GM12864 (cell line): ENCODE measurements at places on chromosomes 3 and 15.

DNA sequence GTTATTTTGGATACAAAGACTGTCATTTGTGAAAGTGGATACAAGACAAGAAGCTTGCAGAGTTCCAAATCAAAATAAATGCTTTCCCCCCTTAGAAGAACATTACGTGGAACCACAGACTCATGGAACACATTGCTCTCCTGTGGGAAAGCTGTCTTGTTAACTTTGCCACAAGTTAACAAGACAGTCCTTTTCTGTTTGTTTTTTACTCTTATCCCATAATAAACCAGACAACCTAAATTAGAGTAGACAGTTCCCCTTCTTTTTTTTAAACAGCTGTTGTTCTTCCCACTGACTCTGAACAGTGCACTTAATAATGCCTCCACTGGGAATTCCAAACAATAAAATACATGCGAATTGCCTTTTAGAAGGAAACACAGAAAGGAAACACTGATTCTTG, 255.3 kb upstream of the UBE2E2 start:
- no peak for DNase-seq

- no peak for DNase-seq
Observed at GRCh38 chr3:9247941-9248521, 1.4 kb downstream of the SRGAP3 start.

- no peak for DNase-seq
Observed at GRCh38 chr3:4504340-4505261, 11.5 kb downstream of the ITPR1 start.

GRCh38 chr3:147509448-147509847, 100.3 kb downstream of the ZIC1 start:
- DNase-seq: no peak

DNA sequence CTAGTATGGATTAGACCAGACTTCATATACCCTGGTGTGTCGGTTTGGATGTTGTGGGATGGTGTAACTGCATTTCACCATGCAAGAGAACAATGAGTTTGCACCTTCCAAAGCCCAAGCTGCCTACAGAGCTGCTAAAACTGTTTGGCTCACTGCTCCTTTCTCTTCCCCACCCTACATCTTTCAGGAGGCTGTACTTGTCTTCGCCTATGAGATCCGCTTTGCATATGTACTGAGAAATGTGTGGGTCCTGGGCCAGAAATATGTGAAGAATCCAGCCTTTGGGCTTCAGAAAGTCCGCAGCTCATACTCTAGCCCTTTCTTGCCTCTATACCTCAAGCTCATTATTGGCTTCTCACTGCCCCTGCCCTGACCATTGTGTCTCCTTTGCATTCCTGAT, 1060.0 kb downstream of the NTRK3 start:
- no peak for DNase-seq

GRCh38 chr15:64931381-64931780, 19.7 kb downstream of the ANKDD1A start:
- no peak for DNase-seq

DNA sequence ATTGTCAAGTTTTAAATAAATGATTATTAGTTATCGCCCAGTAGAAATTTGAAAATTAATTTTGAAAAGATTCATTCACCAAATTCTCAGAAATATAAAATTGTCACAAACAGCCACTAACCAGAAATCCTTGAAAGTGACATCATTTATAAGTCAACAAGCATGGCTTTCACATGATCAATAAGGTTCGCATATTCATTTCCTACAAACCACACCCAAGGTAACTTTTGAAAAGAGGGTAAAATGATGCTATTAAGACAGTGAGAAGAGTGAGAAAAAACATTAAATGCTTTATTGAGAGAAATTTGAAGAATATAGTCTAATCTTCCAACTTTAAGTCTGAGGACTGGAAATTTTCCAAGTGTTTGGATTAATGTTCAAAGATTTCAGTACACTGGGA, 263.6 kb upstream of the ALCAM start:
- no peak for DNase-seq

DNA sequence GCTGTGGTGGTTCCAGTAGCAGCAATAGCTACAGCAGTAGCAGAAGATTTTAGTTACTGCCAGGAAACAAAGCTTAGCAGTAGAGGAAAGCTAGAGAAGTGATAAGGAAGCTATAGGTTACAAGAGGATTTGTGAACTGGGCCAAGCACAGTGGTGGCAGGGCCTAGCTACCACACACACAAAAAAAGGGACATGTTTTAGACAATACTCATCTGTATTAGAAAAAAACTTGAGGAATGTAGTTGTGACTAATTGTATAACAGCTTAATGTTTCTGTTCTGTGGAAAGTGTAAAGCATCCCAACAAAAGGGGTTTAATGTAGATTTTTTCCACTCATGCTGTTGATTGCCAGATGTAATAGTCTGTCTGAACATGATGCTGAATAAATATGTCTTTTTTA, 29.9 kb upstream of the PFN2 start:
- DNase-seq: no peak

DNA sequence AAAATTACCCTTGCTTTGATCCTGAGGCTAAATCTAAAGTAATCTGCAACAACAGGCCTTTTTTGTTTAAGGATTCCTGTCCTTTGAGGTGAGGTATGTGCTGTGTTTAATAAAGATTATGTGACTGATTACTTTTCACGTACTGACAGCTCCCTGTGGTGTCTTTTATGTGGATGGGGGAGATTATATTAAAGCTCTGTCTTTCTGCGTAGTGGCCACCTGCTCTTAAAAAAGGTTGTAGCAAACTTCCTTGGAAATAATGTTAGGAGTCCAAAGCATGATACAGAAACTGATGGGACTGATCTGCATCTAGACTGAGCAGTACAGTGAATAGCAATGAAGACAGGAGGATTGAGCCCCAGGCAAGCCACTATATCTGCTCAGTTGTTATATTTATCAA, 453.0 kb upstream of the GOLIM4 start:
- no peak for DNase-seq

DNA sequence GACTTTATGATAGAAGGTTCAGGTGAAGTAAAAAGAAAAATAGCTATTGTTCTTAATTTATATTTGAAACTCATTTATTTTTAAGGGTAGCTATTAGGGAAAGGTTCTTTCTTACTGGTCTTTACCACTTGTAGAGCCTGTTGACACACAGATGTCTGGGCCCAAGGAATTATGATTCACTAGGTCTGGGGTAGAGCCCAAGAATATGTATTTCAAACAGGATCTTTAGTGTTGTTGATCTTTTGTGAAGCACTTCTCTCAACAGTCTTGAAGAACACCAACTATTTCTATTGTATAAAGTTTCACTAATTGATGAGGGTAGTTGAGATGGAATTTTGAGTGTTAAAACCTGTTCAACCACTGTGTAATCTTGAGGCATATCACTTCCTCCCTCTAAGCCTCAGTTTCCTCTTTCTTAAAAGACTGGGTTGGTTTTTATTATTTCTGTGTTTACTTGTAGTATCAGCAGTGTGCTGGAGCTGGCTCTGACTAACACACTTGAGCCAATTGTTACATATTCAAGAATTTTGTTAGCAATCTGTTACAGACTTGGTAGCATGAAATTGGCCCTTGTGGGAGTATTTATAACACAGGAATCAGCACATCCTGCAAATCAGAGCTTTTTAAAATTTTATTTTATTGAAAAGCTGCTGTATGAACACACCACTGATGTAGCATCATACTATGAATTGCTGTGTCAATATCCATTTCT, 155.9 kb downstream of the RBMS3 start:
- no peak for DNase-seq

GRCh38 chr3:129746629-129747028, 140.2 kb upstream of the PLXND1 start:
- no peak for DNase-seq

DNA sequence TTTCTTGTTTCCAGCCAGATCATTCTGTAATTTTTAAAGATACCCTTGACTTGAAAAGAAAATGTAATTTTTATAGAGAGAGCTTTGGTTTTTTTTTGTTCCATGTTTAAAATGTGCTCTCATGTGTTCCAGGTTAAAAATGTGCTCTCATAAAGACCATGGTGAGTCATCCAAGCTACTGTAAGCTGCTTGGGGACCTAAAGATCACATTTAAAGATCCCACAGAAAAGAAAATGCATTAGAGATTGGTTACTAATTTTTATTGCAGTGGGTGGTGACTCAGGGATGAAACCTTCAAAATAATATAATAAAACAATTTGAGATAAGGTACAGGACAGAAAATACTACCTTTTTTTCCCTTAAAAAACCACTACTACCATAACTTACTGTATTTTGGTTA, 11.0 kb downstream of the TCF12 start:
- DNase-seq: no peak

DNA sequence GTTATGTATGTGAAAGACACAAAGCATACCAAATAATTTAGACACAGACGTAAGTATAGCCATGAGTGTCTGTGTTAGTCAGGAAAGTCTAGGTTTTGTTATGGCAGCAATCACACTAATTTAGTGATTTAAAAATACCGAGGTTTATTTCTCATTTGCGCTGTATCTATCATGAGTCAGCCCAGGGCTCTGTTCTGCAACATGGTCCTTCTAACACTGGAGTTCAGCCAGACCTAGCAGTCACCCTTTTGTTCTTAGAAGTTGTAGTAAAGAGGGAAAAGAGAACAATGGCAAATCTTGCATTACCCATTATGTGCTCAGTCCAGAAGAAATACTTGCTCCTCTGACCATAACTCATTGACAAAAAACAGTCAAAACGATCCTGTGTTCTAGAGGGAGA, 311.5 kb downstream of the NLGN1 start:
- DNase-seq: no peak

DNA sequence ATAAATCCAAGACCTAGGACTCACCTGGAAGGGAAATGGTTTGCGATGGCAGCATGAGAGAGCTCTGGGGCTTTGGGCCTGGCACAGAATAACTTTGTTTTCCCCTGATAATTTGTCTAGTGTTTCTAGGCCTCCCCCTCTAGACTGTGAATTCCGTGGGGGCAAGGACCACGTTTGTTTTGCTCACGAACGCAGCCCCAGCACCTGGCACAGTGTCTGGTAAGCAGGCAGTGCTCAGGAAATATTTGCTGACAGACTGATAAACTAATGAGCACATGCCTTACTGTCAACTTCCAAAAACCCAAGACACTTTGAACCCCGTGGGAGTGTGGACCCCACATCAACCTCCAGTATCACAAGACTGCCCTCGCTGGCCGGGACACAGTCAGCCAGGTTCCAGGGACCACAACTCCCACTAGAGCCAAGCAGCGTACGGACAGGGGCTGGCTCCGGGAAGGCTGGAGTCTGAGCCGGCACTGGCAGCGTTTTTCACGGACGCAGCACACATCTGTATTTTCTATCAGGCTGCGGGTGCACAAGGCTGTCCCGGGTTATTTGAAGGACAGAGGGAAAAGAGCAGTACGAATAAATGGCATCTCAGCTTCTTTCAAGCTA, 146.5 kb downstream of the XXYLT1 start:
- no peak for DNase-seq

DNA sequence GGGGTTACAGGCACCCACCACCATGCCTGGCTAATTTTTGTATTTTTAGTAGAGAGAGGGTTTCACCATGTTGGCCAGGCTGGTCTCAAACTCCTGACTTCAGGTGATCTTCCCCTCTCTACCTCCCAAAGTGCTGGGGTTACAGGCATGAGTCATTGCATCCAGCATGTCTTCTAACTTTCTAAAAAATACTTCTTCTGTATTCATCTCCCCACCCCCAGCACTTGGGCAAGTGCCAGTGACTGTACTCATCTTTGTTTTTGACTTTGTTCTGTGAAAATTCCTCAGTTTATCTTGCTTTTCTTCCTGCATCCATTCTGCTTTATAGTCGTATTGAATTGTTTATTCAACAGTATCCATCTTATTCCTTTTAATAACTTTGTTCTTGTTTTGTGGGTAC, 47.6 kb downstream of the ARIH1 start:
- no peak for DNase-seq

DNA sequence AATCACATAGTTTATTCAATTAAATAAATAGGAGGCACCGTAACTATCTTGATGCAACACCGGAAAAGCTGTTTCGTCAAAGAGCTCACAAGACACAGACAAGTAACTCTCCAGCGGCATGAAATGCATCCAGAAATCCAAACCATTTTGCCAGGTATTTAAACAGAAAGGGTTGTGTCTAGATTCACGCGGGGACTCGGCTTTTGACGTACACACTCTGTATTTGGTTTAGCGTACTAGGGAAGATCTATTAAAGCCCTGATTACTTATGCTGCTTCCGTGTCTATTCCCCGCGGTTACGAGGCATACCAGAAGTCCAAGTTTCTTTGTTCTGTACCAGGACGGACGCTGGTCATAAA, 718 bp downstream of the BNIP2 start:
- peak; percentile 7 for DNase-seq

DNA sequence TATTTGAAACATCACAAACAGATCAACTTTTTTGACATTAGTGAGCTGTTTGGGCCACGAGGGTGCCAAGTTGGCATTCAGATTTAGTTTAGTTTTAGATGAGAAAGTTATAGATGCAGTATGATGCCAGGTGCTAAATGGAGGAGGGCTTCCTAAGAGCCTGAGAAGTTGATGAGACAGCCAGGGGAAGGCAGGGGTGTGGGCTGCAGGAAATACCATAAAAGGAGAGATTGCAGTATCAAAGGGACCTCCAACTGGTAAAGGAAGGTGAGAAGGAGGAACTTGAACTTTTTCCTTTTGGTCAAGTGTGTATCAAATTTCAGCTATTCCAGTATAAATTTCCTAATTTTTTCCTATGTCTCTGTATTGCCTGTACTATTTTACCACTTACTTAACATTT, 2.0 kb upstream of the TNIK start:
- DNase-seq: no peak

GRCh38 chr3:140906785-140907184, 34.9 kb upstream of the SLC25A36 start:
- no peak for DNase-seq

DNA sequence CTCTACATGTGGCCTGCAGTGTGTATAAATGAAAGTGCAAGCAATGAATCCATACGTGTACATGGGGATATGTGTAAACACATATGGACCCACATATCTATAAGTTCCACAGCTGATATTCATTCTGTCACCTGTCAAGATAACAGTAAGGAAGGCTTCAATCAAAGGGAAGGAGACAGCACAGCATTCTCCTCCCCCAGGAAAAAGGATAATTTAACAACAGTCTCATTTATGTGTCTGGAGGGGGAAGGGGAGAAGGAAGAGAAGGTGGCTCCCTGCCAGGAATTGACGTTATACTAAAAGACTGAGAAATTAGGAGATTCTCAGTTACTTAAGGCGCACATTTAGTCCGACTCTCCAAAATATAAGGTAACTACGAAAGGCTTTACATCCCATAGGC, 345.9 kb downstream of the FOXP1 start:
- DNase-seq: no peak

- DNase-seq: no peak
Observed at GRCh38 chr3:128805772-128806171, 73.6 kb upstream of the ACAD9 start.

- DNase-seq: no peak
Observed at GRCh38 chr3:105532251-105532650, 165.5 kb downstream of the ALCAM start.

DNA sequence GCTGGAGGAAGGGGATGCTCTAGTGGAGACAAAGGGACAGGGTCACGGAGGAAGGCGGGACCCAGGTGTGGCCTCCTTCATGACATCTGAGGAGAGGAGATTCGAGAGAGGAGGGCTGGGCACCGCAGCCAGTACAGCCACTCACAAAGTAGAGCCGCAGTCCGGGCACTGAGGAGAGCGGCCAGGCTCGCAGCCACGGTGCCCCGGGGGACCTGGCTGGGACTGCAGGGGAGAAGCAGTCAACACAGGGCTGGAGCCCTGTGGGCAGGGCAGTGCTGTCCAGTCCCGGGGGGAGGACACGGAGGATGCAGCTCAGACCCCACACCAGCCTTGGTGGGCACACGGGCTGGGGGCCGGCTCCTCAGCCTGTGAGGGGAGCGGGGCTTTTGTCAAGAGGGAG, 40.3 kb downstream of the HMCES start:
- DNase-seq: no peak
